ENCODE measurements at places on chromosomes 11 and 22. TPM values are rescaled to one million over a fixed set of nuclear protein-coding genes. Genes with fewer than 3 reads are reported as not detected.

The KRTAP5-9 gene
- 0.23 TPM for total RNA-seq

The MPEG1 gene
- 13.5 TPM for total RNA-seq

The KRTAP5-7 gene
- not detected for total RNA-seq

The STK33 gene
- 14.2 TPM for total RNA-seq

The GRIA4 gene
- total RNA-seq = 0.49 TPM

The CSNK2A3 gene
- 1.6 TPM for total RNA-seq

The KCNJ11 gene
- 11.9 TPM for total RNA-seq

The ARSA gene
- 113 TPM for total RNA-seq

The BACE1-AS gene
- 10.2 TPM for total RNA-seq

The MYH9 gene
- total RNA-seq = 544 TPM

The OSM gene
- 4.7 TPM for total RNA-seq

The TRIM5 gene
- 39.8 TPM for total RNA-seq

The RIMBP3C gene
- total RNA-seq = 0.26 TPM

DNA sequence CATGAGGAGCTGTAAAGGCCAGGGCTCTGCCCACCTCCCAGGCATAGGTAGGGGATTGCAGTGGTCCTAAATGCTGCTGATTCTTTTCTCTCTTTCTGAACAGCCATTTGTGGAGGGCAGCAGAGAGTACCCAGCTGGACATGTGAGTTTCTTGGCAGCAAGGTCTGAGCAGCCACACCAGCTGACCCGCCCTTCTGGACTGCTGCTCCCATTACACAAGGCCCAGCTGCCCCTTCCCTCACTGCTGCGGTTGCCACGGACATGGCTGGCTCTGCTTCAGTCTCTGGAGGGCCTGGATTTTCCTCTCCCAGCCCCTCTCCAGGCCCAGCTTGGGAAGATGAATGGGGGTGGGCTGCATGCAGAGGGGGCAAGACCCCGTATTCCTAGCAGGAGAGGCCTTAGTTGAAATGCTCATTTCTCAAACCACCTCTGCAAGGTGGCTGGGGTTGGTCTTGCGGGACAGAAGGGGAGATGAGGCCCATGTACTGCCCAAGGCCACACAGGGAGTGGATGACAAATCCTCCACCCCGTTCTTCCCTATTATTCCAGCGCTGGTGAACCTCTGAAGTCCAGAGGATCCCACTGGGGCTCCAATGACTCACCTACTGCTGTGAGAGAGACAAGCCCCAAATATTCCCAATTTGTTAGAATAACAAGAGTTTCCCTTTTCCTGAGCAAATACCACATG lies 4.6 kb downstream of the LGALS12 start:
- DNase-seq = peak; percentile 62

DNA sequence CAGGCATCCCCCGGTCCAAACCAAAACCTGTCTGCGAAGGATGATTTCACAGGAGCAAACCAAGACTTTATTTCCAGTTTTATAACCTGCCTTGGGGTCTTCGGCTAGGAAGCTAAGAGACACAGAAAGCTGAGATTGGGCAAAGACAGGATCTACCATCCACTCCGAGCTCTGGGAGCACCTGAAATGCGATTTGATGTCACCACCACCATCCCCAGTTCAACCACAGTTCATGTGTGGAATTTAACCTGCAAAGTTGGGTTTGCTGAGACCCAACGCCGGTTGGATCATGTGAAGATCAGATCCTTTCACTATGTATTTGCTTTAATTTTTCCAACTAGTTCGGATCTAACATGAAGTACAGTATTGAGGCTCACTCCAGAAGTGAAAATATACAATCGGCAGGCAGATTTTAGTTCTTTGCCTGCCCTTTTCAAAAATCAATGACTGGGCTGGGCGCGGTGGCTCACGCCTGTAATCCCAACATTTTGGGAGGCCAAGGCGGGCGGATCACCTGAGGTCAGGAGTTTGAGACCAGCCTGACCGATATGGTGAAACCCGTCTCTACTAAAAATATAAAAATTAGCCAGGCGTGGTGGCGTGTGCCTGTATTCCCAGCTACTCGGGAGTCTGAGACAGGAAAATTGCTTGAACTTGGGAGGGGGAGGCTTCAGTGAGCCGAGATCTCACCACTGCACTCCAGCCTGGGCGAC lies 1.4 kb upstream of the C11orf24 start:
- no peak for DNase-seq

DNA sequence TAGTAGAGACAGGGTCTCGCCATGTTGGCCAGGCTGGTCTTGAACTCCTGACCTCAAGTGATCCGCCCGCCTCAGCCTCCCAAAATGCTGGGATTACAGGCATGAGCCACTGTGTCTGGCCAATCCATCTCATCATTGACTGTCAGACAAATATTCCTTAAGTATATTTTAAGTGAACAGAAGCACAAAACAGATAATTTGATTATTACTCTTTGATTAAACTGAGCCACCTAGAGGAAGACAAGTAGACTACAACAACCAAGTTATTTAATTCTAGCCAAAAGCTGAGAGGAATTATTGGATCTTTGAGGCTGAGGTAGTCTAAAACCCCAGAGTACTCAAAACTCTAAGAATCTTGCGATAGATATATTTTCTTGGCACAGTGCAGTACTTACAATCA lies 1.2 kb downstream of the ACRV1 start:
- DNase-seq = no peak

DNA sequence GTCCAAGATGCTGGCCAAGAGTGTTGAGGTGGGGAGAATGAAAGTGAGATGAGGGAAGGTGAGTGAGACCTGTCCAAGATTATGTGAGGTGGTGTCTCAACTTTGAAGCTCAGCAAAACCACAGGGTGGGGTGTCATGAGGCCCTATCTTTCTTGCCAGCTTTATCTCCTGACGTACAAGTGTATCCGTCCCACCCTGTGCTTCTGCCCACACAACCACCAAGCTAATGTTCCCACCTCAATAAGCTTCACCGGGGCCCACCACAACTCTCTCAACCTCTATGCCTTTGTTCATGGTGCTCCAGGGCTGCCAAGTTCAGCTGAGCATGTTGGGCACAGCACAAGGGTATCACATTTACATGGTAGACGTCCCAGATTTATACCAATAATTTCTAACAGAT lies 7.1 kb upstream of the TPST2 start:
- no peak for DNase-seq

GRCh38 chr11:119810478-119811232 lies 81.7 kb upstream of the NECTIN1 start:
- DNase-seq = no peak

DNA sequence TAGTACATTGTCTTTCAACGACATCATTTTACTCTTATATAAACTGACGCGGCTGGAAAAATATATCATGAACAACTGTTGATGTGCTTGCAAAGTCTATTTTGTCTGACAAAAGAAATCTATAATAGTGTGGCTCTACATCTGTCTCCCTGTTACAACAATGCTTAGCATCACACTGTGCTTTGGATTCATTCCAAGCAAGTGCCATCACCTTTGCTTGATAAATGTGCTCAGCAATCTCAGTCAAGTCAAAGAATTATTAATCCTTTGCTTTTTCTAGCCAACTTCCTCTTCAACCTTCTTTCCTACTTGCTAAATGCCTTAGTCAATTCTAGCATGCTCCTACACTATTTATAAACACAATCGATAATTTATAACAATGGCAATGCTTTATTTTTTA lies 140.5 kb downstream of the FCHSD2 start:
- peak; percentile 80 for DNase-seq

DNA sequence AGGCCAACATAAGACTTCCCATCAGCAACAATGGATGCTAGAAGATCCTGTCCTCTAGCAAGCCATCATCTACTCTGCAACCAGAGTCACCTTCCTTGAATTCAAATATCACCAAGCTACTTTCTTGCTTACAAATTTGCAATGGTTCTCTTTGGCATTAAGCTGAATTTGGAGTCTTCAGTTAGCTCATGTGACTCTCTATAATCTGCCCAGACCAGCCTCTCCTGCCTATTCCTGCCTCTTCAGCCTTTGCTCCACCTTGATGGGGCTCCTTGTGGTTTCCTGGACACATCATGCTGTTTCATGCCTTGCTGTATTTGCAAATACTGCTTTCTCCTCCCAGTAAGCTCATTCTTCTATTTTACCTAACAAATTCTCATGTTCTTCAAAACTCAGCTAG lies 82.3 kb downstream of the RASSF10 start:
- DNase-seq = no peak

DNA sequence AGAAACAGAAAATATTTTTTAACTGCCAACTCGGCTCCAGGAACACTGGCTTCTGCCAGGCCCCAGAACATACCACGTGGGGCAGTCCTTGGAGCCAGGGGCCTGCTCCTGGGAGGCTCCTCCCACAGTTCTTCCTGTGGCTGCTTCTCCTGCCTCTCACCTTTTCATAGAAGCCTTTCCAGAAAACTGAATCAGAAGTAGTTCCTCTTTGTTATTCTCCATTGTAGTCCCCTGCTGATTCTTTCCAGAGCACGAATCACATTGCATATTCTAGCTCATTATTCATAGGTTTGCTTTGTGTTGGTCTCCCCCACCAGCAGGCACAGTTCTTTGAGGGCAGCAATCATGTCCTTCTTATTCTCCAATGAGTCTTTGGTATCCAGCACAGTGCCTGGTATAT lies 106.0 kb downstream of the EFCAB6 start:
- no peak for DNase-seq

DNA sequence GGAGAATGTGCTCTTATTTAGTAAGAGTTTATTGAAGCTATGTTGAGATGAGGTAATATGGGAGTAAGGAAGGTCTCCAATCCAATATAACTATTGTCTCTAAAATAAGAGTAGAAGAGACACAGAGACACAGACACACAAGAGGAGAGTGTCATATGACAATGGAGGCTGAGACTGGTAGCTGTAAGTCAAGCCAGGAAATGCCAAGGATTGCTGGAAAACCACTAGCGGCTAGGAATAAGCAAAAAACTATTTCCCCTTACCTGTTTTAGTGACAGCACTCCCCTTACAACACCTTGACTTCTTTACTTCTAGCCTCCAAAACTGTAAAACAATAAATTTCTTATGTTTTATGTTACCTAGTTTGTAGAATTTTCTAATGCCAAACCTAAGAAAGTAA lies 1652.8 kb downstream of the LRRC4C start:
- DNase-seq = no peak

GRCh38 chr11:15280393-15280792 lies 165.7 kb downstream of the INSC start:
- DNase-seq = no peak

DNA sequence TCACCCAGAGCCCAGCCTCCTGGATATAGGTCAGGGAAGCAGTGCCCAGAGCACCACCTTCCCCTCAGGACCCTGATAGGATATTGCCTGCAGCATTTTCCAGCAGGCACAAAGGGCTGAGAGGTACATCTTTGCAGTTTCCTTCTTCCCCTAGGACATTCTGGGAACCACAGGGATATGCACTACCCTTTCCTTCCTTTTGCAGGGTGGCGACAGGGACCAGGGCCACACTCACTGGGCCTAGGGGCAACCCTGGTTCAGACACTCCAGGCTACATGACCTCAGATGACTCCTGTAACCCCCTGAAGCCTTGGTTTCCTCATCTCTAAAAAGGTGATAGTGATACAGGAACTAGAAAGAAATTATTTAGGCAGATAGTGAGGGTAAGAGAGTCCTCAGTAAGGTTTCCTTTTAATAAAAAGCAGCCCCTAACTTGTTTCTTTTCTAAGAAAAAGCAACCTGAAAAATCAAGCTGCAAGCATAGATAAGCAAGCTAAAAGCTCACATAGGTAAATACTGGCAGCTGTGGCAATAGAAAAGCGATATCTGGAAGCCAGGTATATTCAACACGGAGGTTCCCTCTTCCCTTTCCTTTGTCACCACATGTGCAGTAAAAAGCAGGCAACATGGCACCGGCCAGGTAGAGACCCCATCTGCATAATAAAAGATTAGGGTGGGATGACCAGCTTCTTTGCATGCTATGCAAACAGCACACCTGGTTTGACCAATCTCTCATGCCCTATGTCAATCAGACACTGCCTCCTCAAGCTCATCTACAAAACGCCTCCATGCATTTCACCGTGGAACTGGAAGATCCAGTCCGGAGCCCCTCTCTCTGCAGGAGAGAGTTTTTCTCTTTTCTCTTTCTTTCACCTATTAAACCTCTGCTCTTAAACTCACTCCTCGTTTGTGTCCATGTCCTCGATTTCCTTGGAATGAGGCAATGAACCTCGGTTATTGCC lies 13.2 kb upstream of the MRGPRX2 start:
- no peak for DNase-seq

GRCh38 chr22:24108073-24108472 lies 73.2 kb upstream of the SUSD2 start:
- DNase-seq = no peak

GRCh38 chr11:55658031-55658573 lies 3.9 kb upstream of the OR4C6 start:
- DNase-seq = no peak

- no peak for DNase-seq
Observed at GRCh38 chr11:70703141-70704064, 305.1 kb downstream of the CTTN start.

DNA sequence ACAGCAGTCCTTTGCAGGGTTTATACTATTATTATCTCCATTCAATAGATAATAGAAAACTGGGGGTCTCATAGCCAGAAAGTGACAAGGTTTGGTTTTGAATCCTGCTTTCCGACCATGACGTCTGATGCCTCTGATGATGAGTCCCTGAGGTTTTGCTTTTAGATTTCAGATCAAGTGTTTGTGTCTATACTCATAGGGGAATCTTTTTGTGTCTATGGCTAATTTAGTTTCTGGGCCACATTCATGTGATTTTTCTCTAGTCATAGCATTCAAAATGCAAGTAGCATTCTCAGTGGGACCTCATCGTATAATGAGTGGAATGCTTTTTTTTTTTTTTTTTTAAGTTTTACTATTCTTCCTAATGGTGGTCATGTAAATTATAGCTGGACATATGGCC lies 72.9 kb downstream of the TNRC6B start:
- DNase-seq = no peak

GRCh38 chr22:17476838-17477237 lies 86.5 kb upstream of the SLC25A18 start:
- DNase-seq = no peak

DNA sequence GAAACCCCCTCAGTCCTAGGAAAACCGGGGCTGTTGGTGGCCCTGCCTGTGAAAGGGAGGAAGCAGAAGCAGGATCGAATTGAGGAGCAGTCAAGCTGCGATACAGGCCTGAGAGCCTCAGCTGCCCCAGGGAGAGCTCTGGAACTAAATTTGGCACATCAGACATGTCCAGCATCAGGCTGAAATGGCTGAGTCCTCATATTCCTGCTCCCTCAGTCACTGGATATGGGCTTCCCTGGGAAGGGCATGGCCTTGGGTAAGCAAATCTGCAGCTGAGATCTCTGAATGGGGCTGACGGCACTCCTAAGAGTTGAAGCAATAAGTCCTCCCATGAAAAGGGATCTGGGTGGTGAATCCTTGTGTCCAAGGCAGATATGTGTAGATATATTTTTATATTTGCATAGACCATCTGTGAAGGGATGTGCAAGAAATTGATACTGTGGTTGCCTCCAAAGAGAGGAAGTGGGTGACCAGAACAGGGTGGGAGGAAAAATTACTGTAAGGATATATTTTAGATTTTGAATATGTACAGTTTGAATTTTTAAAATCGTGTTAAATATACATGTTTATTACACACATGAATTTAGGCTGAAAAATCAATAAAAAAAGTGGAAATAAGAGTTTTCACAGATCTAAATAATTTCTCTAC lies 45.5 kb downstream of the APIP start:
- no peak for DNase-seq

GRCh38 chr11:59866397-59866796 lies at the start of gene TCN1:
TCN1 (minus strand) TSS chr11:59866487; CDS start chr11:59866470, 17 bp downstream.
- DNase-seq = no peak

Measured in mucosa of gallbladder (tissue), 1 donor.